ENCODE measurements at places on chromosomes 5 and 9. TPM values are rescaled to one million over a fixed set of nuclear protein-coding genes. Genes with fewer than 3 reads are reported as not detected.

The PROB1 gene
- 3.7 TPM for total RNA-seq

The ARL15 gene
- 94.4 TPM for total RNA-seq

The IFNE gene
- total RNA-seq: under 0.01 TPM

The SPATA31A3 gene
- not detected for total RNA-seq

The ACOT12 gene
- not detected for total RNA-seq

The IFNA21 gene
- total RNA-seq: not detected

The NRARP gene
- total RNA-seq: 23.0 TPM

The C5orf34 gene
- 1.3 TPM for total RNA-seq

The LHX3 gene
- not detected for total RNA-seq

The CNTNAP3 gene
- 86.4 TPM for total RNA-seq

The ROPN1L gene
- 3.0 TPM for total RNA-seq

The PCDHGB4 gene
- total RNA-seq: 11.3 TPM

The GABRA6 gene
- not detected for total RNA-seq

The KCNT1 gene
- not detected for total RNA-seq

The ANKRD20A1 gene
- total RNA-seq: 2.5 TPM

The HACD4 gene
- total RNA-seq: under 0.01 TPM

The RORB gene
- not detected for total RNA-seq

The CNTFR gene
- total RNA-seq: not detected

The TSSK1B gene
- not detected for total RNA-seq

The INSL4 gene
- total RNA-seq: not detected

The AGTPBP1 gene
- 28.3 TPM for total RNA-seq

The TMEM171 gene
- total RNA-seq: 0.77 TPM

The PNPLA7 gene
- total RNA-seq: 0.65 TPM

The ZNF454 gene
- 0.11 TPM for total RNA-seq

The TEX48 gene
- total RNA-seq: not detected

The PCDHB4 gene
- 0.22 TPM for total RNA-seq

The CCDC112 gene
- 5.1 TPM for total RNA-seq

The FLT4 gene
- 533 TPM for total RNA-seq

The GHR gene
- 5.1 TPM for total RNA-seq

The PCDHGB5 gene
- 11.8 TPM for total RNA-seq

The SLC26A2 gene
- 21.1 TPM for total RNA-seq

The PCDHB11 gene
- 0.43 TPM for total RNA-seq
